ENCODE measurements at places on chromosomes 7 and 10.

DNA sequence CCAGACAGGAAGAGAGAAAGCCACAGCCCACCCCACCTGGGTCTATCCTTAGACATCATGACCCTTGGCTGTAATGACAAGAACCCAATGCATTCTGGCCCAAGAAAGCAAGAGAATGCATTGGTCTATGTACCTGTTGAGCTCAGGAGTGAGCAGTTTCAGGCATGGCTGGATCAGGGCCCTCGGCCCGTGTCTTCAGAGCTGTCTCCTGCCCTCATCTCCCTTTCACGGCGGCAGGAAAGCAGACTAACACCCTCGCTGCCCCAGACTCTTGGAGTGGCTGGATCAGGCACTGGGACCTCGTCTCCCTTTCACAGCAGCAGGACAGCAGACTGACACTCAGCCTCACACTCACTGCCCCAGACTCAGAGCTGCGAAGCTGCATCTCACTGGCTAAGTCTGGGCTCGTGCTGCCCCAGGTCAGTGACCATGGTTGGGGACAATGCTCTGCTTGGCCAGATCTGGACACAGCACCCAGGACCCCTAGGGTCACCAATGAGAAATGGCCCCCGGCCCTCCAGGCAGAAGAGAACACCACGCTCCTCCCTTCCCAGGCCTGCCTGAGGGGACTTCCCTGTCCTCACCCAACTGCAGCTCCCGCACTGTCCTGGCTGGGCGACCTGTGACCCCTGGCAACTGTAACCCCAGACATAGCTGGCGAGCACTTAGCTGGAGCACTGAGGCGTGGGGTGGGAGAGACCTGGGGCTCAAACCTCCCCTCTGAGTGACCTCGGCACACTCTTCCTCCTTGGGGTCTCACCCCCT lies 12.9 kb upstream of the PDGFA start:
- no peak for DNase-seq

GRCh38 chr7:124536156-124536762 lies 229.3 kb downstream of the GPR37 start:
- no peak for DNase-seq

- no peak for DNase-seq
These were observed 216.5 kb upstream of the TMEM196 start for GRCh38 chr7:19989906-19990305.

DNA sequence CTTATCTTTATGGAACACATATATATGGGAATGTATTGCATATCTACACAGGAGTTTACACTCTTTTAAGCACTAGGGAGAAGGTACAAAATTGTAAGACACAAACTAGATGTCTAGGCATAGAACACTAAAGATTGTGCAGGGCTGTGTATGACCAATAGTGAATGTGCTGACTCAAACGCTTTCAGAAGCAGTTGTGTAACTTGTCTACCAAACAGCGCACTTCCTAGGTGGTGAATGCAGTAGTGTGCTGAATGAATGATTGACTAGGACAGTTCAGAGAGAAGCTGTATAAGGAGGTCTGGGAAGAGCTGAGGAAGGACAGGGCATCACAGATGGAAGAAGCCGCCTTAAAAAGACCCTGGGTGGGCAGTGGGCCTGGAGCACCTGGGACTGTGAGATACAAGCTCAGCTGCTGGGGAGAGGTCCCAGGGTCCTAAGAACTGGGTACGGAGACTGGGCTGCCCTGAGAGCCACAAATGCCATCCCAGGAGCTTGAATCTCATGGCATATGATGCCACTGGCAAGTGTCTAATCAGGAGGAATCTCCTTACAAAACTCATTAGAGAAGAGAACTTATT lies 14.2 kb downstream of the CLRN3 start:
- no peak for DNase-seq

GRCh38 chr7:83347945-83348444 lies 185.3 kb upstream of the PCLO start:
- no peak for DNase-seq

DNA sequence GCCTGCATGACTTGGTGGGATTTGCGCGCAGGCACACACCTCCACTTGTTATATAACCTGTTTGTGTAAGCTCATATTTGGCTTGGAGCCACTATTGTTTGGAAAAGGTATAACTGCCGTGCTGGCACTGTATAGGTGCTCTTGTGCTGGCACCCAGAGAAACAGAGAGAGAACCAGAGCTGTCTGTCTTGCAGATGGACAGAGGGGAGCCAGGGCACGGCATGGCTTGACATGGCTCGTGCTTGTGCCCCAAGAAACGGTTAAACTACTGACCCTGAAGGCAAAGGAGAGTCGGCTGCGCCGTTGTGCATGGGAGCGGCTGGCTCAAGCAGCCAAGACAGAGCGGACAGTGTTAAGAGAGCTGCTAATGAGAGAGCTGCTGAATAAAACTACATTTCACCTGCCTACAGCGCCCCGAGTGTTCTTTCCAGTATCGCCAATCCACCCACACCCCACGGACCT lies 23.2 kb downstream of the RAPGEF5 start:
- no peak for DNase-seq

DNA sequence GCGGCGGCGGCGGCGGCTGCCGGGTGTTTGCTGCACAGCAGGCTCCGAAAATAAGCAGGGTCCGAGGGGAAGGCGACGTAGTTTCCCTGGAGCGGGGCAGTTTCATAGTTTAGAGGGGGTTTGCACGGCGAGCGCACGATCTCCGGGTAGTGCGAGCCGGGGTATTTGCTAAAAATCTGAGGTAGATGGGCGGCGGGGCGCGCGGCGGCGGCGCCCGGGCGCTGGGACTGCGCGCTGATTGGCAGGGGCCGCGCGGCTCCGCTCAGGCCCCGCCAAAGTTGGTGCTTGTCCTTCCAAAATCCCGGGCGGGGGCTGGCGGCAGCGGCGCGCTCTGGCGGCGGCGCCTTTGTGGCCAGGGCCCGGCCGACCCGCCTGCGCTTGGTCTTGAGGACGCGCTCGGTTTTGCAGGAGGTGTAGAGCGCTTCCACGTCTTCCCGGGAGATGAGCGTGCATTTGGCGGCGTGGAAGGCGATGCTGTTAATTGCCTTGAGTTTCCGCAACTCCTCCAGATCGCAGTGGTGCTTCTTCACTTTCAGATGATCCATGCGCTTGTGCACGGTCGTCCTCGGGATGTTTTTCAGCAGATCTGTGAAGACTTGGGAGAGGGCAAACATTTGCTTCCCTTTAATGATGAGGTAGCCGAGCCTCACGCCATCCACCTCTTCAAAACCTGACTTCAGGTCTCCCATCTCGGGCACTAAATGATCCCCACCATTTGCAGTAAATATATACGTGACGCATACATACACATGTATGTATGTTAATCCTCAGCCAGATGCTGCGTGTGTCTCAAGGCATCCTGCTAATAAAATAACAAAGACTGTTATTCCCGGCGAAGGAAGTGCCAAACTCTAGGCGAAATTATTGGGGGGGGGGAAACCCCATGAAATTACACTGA lies 8.1 kb downstream of the SKIDA1 start:
- DNase-seq = no peak

- no peak for DNase-seq
These were observed 64.2 kb downstream of the AKR1C4 start for GRCh38 chr10:5260828-5261227.

DNA sequence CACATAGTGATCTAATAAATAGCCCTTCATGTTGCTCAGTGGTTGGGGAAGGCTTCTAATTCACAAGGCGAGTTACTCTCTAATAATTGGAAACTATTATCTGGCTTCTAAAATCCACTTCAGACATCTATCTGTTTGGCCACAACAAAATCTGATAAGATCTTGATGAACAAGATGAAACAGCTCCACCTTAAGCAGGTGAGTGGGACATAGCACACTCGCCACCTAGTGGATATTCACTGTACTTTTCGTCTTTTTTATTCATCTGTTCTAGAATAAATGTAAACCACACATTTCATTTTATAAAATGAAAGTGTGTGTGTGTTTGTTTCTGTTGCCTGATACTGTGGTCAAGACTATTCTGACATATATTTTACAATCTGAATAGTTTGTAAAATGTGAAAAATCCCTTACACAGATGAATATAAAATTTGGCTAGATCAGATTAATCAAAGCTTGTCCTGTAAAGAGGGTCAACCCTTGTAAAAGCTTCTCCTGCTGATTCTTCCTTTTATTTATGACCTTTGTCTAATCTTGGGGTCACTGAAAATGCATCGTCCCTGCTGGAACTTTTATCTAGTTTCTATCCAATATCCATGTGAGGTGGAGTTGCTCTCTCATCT lies 26.5 kb upstream of the CNTNAP2 start:
- peak; percentile 32 for DNase-seq

- peak; percentile 46 for DNase-seq
These were observed 65.7 kb downstream of the VWA2 start for GRCh38 chr10:114304571-114305421.

DNA sequence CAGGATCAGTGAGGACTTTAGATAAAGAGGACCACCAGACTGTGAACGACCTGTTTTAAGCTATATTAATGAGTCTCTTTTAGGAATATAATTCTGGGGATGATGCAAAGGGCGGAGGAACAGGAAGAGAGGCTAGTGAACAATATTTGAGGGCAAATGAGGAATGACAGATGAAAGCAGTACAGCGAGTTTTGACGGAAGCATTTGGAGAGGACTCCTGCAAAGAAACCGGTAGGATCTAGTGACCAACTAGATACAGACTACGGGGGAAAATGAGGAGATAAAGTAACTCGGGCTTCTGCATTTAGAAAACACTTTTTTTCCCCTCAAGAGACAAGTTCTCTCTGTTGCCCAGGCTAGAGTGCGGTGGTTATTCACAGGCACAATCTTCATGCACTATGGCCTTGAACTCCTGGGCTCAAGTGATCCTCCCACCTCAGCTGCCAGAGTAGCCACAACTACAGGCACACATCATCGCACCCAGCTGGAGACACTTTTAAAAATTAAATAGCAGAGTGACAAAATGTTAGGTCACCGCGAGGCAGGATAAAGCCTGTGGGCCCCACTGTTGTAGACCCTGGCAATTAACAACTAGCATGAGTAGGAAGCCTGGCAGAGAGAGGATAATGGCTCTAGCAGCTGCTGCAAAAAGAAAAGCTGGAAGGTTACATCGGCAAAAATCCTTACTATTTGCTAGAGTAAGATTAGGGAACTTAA lies 143.2 kb downstream of the SRPK2 start:
- no peak for DNase-seq

DNA sequence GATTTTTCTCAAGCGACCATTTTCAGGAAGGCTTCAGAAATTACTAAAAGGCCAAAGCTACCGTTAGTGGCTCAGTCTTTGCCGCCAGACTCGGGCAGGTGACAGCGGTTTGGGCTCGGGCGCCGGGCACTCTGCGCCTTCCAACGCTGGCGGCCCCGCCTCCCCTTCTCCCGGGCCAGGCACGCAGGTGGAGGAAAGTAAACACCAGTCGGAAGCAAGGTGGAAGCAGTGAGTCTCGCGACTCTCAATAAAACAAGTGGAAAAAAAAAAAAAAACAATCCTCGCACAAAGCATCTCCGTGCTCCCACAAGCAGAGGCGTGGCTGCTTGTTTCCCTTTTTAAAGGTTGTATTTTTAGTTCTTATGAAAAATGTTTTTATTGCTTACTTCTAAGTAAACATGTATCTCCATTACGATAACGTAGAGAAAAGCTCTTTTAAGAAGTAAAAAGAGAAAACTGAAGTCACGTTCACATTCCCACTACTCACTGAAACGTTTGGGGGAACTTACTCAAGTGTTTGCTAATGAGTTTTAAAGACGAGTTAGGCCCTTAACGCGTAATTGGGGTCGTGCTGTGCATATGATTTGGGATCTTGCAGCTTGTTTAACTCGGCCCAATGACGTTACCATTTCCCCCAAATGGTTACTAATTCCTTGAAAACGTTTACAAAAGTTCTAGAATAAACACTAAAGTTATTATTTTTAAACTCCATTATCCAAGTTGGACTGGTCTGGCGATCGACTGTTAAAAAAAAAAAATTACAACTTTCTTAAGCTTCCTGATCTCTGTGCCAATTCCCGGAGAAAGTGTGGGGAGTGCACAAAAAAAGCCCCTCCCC lies 864 bp downstream of the CDCA7L start:
- DNase-seq = peak; percentile 48

- no peak for DNase-seq
These were observed 25.3 kb upstream of the LEP start for GRCh38 chr7:128215739-128216138.

DNA sequence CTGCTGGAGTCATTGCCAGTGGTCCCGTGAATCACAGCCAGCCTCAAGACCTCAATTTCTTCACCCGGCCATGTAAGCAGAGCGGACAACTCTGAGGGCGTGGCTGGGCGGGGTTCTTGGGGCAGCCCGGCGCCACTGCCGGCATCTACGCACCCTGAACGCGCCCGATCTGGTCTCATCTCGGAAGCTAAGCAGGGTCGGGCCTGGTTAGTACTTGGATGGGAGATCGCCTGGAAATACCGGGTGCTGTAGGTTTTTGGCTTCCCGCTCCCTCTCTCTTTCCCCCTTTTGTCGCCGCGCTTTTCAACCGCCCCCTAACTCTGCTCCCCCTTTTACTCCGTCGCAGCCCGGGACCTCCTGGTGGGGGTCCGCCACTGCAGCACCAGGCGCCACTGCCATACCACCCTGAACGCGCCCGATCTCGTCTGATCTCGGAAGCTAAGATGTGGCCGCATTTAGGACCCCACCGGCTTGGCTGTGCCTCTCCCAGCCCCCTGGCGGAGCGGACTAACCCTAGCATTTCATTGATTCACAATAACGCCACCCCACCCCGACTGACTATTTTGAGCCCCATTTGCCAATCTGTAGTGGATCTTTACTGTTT lies 25.3 kb downstream of the GARIN1A start:
- no peak for DNase-seq

DNA sequence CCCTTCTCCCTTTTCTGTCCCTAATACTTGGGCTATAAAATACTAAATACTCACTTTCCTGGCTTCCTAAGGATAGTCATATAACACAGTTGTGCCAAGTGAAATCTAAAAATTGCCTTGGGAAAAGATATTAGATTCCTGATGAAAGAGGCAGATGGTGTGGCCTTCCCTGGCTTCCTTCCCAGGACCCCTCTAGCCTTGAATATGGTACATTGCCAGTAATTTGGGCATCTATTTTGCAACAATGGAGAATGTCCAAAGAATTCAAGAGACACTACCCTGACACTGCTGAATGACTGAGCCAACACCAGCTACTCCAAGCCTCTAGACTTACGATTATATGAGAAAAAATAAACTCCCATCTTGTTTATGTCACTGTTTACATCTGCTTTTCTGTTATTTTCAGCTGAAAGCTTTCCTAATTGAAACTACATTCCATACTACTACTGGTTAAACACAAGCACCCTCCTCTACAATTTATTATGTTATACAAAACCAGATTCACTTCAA lies 17.9 kb downstream of the COPG2 start:
- DNase-seq = no peak

DNA sequence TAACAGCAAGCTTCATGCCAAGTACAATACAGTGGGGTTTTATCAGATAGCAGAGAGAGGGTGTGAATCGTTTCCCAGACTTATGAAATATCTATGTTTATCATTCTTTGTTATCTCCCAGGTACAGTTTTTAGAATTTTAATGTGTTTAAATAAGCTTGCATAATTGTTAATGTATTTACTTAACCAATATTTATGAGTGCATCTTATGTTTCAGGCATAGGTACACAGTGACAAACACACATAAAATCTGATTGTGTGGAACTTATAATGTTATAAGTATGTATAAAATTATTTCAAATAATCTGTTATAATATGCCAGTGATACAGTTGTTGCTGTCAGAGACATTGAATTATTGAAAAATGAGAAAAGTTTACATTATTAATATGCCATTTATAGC lies 1011.4 kb upstream of the C7orf33 start:
- DNase-seq = no peak

- no peak for DNase-seq
These were observed 112.8 kb downstream of the PRLHR start for GRCh38 chr10:118482393-118483331.

All from renal cortex interstitium (tissue), 15 donors.